NCI-H226 (cell line): ENCODE measurements at places on chromosomes 7 and 10.

DNA sequence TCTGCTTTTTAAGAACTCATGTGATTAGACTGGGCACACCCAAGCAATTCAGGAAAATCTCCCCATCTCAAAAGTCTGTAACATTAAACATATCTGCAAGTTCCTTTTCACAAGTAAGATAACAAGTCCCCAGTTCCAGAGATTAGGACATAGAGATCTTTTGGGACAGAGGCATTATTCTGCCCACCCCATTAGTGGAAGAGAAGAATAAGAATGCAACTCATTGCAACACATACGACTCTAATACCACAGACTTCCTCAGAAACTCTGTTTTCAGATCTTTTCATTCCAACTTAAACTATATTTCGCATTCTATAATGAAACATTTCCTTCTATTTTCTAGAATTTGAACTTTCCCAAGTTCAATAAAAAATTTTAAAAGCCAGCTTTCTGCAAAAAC is 137.7 kb downstream of the SEMA3C start:
- DNase-seq: no peak

DNA sequence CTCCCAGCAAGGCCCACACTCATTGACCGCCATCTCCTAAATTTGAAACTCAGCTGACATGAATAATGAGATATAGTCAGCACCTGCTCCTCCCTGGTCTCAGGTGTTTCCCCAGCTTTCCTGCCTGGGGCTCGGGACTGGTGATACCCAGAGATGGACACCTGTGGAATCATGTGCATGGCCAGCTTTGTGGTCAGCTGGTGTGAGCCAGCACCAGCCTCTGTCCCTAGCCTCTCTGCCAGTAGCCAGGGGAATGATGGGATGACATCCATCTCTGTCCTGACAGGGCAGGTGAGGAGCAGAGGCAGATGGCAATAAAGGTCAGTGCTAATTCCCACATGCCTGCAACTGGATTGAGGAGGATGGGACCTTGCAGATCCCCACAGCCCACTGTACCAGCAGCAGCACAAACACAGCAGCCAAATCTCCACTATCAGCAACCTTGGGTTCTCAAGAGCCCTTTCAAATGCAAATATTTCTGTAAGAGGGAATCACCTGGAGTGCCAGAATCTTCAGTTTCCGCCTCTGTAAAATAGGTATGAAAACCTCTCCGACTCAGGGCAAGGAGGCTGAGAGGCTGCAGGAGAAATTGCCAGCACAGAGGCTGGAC is 329.2 kb upstream of the ZMIZ1 start:
- DNase-seq: no peak

DNA sequence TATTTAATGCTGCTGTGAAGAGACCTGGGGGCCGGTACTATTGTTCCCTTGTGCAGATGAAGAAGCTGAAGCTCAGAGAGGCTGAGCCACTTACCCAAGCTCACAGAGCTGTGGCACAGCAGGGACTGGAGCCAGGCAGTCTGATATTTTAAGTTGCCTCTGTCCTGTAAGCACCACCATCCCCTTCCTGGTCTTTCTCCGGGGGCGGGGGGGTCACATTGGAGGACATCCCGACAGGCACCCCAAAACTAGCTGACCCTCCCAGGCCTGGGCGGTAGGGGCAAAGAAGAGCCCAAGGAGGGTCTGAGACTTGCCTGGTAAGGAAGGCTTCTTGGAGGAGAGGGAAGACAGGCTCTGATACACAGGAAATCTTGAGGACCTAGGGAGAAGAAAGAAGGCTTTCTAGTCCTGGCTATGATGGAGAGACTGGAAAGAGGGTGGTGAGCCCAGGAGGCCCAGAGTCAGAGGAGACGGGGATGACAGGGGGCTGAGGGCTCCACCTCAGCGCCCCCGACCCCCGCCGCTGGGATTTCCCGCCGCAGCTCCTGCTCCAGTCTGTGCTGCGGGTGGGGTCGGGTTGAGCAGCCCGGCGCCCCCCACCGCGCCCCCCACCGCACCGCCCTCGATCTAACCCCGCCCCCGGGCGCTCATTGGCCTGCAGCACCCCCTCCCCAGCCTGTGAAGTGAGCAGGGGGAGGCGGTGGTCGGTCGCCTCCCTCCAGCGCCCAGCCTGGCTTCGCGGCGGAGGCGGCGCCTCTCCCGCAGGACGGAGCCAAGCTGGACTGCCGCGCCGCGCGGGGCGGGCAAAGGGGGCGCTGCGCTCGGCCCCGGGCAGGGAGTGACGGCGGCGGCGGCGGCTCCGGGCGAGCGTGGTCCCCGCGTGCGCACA is at the start of gene ADCYAP1R1:
Gene ADCYAP1R1, plus strand, starts transcription at position 711 of the 889 bp plus-strand sequence. CDS start 10,957 bp downstream, outside the sequence.
- DNase-seq: no peak

DNA sequence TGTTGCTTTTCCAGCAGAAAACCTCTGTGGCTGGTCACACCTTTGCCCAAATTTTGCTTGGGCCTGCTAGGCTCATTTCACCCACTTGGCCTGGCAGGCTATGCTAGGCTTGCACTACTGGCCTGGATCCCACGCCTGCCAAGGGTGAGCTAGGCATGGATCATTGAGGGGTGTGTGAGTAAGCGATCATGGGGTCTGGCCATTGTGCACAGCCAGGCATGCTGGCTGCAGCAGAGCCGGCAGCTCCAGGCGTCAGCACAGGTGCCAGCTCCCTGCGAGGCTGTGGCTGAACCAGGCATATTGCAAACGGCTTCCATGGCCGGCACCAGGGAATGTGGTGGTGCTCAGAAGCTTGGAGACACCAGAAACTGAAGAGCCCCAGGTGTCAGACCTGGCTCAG is 19.2 kb downstream of the CFAP70 start:
- DNase-seq: no peak

DNA sequence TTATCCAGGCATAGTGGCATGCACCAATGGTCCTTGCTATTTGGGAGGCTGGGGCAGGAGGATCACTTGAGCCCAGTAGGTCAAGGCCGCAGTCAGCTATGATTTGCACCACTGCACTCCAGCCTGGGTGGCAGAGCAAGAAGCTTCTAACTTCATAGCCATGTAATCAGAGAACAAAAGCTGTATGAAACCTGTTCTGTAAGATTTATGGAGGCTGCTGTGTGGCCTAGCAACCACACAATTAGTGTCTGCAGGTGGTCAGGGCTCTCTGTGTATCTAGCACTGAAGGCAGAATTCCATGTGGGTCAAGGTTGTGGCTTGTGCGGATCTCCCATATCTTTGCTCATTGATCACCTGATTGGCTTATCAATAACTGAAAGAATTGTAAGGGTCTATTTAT is 221.5 kb upstream of the FOXK1 start:
- no peak for DNase-seq

DNA sequence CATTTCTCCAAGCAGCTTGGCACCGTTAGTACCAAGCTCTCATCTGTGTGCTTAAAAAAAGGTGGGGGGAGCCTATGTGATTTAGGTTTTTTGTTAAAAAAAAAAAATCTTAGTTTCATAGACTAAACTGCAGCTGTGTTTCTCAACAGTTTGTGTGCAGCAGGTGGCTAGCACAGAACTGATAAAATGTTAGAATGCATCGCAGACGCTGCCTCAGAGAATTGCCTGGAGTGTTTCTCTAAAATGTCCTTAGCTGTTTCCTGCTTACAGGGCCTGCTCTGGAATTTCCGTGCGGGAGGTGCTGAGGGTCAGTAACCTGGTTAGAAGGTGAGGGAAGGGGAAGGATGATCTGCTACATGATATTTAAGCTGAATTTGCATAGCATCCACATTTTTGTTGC is 268.9 kb downstream of the PLXDC2 start:
- DNase-seq: peak; percentile 39

DNA sequence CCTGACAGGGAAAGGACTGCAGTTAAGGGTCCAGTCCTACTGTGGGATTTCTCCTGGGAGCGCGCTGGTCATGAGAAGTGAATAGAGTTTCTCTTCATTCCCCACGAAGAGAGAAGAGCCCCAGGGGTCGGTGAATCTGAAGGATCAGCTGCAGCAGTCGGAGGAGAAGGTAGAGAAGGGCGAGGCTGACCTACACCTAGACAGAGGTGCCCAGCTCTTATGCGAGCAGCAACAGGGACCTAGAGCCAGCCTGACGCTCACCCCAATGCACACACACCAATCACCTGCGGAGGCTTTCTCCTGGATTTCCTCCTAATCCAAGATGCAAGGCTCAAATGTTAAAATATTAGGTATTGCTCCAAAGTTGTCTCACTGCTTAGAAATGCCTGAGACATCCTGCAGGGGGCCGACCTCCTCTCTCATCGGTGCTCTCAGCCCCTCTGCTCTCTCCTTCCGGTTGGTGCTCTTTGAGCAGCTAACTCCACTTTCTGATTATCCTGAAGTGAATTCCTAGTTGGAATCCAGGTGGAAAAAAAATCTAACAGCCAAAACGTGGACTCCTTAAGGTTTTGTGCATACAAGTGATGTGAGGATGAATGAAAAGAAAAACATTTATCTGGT is 176.4 kb downstream of the AHR start:
- DNase-seq: no peak
